ENCODE measurements at places on chromosomes 4 and X.

DNA sequence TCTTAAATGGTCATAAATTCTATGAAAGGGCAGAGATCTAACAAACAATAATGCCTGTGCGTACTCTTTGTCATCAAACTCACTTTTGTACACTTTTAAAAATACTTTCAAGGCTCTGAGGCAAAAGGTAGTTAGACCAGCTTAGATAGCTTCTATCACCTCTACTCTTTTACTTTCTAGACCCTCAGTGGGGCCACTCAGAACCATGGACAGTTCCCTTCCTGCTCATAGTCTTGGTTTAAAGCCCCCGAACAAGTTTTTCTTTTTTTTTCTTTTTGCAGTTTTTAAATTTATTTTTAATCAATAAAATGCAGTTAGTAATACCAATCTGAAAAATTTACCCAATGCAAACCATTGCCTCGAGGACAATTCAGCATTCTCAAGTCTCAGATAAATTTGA lies 460.5 kb upstream of the CNKSR2 start:
- DNase-seq: no peak

DNA sequence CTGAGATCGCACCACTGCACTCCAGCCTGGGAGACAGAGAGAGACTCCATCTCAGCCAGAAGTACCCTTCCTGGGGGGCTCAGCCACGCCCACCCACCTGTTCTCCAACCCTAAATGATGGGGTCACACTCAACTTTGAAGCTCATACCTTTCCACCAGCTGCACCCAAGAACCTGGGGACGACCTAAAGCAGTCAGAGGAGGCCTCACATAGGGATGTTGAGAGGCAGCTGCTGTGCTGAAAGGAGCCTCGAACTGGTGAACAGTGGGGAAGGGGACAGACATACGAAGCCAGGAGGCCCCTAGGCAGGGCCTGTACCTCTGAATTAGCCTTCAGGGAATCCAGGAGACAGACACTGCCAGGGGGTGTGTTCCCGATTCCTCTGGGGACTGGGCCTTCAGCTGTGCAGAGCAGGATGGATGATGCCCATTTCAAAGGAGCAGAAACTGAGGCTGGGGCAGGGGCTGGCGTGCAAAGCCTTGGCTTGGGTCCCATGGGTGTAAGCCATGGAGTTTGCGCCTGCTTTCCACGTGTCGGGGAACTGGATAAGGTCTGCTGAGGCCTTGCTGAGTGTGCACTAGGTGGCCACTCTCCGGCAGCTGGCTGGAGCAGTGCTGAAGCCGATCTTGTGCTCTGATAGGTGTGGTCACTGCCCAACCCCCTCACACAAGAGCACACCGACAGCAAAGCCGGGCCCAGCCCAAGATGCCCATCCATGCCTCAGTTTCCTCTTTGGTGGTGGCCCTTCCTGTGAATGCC lies 130.8 kb downstream of the CPZ start:
- DNase-seq: no peak

DNA sequence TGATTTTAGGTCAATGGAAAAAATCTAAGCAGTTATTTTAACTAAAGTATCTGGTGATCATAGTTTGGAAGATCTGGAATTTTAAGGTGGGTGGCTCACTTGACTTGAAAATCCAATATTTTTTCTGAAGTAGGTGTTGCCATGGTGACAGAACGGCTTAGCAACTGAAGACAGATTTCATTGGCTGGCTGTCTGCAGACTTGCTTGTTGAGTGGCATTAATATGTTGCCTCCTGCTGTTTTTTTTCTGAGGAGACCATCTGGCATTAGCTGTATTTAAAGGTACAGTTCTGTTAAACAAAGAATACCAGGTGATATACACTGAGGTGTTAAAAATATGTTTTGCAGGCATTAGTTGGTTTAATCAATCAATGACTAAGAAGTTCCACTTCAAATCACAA lies 19.8 kb downstream of the CPE start:
- peak; percentile 97 for DNase-seq

GRCh38 chr4:169854090-169854489 lies 96.3 kb upstream of the HPF1 start:
- DNase-seq: no peak

DNA sequence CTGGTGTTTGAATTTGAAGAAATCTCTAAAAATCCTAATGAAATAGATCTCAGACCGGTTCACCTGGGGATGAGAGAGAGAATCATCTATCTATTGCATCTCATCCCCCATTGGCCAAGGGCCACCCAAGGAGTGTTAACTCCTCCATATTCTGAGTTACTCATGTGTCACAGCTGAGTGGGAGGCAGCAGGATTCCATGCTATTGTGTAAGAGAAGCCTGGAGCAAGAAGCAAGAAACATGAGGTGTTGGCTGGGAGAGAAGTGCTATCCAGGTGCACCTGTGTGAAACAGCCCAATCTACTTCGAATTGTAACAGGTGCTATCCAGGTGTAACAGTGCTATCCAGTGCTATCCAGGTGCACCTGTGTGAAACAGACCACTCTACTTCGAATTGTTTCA lies 150.3 kb upstream of the MAOA start:
- no peak for DNase-seq

GRCh38 chr4:52107336-52107735 lies 56.2 kb downstream of the SPATA18 start:
- no peak for DNase-seq

- peak; percentile 53 for DNase-seq
These were observed 44.2 kb upstream of the ADAM29 start for GRCh38 chr4:174873931-174874330.

All from NCI-H1092 (cell line).